ENCODE measurements at places on chromosomes 2 and 18.

DNA sequence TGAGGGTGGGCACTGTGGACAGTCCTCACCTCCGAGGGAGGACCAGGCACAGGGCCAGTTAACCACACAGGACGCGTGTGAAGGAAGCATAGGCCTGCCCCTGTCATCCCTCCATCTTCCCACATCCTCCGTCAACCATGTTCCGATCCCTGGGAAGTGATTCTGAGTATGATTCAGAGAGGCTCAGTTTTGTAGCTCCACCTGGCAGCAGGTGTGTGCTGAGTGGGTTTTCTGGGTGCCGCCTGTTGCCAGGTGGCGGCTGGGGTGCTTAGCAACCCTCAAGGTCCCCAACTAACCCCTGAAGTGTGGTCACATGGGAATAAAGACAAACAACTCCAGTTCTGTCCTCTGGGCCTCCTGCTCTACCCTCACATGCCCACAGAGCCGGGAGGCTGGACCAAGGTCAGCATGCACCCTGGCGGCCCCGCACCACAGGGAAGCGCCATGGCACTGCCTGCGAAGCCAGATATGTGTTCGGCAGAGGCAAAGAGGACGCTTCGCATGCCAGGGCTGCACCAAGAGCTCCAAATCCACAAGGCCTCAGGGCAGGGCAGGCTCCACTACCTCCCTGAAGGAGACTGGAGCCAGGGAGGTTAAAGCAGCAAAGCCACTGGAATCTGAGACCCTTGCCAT, 60.0 kb downstream of the ADCY3 start:
- DNase-seq, result no peak

DNA sequence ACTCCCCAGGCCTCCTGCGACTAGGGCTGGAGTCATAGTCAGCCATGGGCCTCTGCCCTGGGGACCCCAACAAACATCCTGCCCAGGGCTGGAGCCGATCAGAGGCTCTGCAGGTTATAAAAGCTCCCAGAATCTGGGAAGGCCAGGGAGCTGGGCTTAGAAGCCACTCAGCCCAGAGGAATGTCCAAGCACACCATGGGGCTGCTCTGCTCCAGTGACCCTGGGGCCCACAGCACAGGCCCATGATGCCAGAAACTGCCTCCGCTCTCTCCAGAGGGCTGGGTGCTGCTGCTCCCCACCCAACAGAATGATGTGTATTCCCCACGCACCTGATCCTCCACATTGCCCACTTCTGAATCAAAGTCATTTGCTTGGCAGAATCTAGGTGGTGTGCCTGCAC, 88.5 kb downstream of the ARMC9 start:
- DNase-seq, result no peak

- no peak for DNase-seq
Observed at GRCh38 chr18:50158866-50159653, 35.9 kb downstream of the MYO5B start.

GRCh38 chr2:1849450-1849849, 105.1 kb upstream of the PXDN start:
- DNase-seq, result no peak

- DNase-seq, result no peak
Observed at GRCh38 chr2:141570474-141571131, 560.2 kb downstream of the LRP1B start.

GRCh38 chr2:157473581-157473980, 29.7 kb upstream of the CYTIP start:
- DNase-seq, result no peak

Measured in stimulated activated CD8-positive, alpha-beta memory T cell treated with anti-CD3 and anti-CD28 coated beads, Interleukin-12 subunit alpha, Interleukin-12 subunit beta, amount 100 ng/mL, for 4 hours (primary cell).